Smooth muscle cell of bladder (primary cell): ENCODE measurements at places on chromosomes 2 and 18. TPM values are rescaled to one million over a fixed set of nuclear protein-coding genes. Genes with fewer than 3 reads are reported as not detected.

PSTPIP2 gene
- 5.5 and 5.7 TPM in 2 replicates for total RNA-seq

CD8B2 gene
- not detected in 2 replicates for total RNA-seq

LYPD6B gene
- total RNA-seq = 0.18 and 2.0 TPM in 2 replicates

KCNG2 gene
- total RNA-seq = 1.3 and 4.7 TPM in 2 replicates

CD207 gene
- not detected in 2 replicates for total RNA-seq

IL1F10 gene
- not detected in 2 replicates for total RNA-seq

C2orf15 gene
- 0.09 TPM in 1 of 2 replicates, not detected in the other for total RNA-seq
